ELR (cell line): ENCODE measurements at places on chromosomes 5 and 9.

DNA sequence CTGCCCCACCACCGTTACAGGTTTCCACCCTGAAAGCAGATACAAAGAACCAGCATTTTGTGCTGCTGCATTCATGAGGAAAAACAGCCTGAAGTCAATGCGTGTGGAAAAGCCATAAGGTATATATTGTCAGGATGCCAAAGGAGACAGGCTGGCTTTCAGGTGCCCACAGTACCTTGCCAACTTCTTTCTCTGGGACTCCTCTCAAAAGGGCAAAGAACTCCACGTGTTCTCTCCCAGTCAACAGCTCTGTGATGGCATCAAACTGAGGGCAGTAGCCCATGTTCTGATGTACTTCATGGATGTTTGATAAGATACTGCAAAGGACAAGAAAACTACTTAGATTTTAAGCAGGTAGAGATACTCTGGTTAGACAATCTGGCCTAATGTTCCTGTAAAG, 24.3 kb downstream of the NIPSNAP3B start:
- DNase-seq, result no peak

DNA sequence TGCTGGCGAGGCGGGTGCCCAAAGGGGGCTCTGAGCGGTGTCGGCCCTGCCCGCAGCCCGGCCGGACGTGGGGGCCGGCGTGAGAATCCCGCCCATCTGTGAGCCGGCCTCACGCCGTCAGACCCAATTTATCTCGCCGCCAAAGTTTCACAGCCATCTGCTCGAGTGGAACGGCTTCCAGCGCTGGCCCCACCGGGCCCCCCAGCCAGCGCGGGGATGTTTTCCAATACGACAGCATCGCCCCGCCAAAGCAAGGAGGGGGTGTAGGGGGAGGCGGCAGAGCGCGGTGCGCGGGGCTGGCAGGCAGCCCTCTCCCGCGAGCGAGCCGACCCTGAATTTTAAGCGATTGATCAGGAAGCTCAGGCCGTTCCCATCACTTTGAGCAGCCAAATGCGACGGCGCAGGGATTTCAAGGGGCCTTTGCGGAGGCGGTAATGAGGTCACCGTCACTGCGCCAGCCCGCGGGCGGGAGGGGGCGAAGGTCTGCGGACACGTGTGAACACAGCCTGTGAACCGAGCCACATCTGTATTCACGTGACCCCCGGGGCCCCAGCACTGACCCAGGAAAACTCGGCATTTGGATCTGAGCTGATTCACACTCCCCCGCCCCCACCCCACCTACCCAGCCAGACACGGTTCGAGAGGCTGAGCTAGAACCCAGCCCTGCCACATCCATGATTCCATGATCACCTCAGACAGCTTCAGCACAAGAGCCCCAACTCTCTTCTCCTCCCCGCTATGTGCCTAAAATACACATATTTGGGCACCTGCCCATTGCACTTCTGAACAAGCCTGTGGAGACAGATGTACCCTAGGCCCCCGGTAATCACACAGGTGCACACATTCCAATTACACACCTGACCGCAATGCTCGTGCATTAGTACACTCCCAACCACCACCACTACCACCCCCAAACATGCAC, 47.8 kb upstream of the PSD2 start:
- DNase-seq, result peak; percentile 58

DNA sequence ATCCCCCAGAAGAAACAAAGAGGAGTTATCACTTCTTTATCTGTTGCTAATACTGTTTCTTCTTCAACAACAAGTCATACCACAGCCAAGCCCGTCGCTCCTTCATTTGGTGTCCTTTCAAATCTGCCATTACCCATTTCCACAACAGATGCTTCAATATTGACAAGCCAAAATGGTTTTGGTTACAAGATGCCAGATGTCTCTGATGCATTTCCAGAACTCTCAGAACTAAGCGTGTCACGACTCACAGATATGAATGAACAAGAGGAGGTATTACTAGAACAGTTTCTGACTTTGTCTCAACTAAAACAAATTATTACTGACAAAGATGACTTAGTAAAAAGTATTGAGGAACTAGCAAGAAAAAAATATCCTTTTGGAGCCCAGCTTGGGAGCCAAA, 16.0 kb upstream of the HAND1 start:
- DNase-seq, result no peak

DNA sequence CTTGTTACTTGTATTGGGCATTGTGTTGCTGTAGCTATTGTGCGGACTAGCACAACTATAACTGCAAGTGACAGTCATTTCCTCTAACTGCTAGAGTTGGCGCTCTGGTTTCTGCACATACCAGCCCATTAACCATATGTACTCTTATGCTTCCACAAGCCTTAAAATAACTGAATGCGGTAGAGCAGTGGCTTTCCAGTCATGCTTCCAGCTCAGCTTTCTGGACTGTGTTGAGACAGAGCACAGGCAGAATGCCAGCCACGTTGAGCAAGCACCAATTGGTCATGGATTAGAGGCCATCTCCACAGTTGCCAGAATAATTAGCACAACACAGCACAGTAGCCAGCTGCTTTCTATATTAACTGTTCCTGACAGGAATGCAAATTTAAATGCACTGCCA, 12.2 kb downstream of the INVS start:
- peak; percentile 98 for DNase-seq

GRCh38 chr5:110034056-110034600, 344.4 kb downstream of the MAN2A1 start:
- DNase-seq, result no peak

GRCh38 chr9:14365670-14366069, 51.7 kb upstream of the NFIB start:
- DNase-seq, result no peak

- no peak for DNase-seq
These were observed 102.9 kb downstream of the FRMD3 start for GRCh38 chr9:83435301-83435700.

- DNase-seq, result no peak
These were observed 6.0 kb downstream of the CFAP90 start for GRCh38 chr5:7844901-7845300.

- no peak for DNase-seq
These were observed 107.1 kb downstream of the PHF2 start for GRCh38 chr9:93683331-93684134.

GRCh38 chr5:153372425-153373129, 117.9 kb upstream of the GRIA1 start:
- no peak for DNase-seq

GRCh38 chr9:121786998-121787422, 135.6 kb downstream of the DAB2IP start:
- no peak for DNase-seq

GRCh38 chr5:38835887-38836286, 9.9 kb upstream of the OSMR start:
- DNase-seq, result peak; percentile 36

- peak; percentile 29 for DNase-seq
These were observed 9.3 kb upstream of the MYOT start for GRCh38 chr5:137858223-137858916.

GRCh38 chr5:138574744-138575193, 432 bp downstream of the HSPA9 start:
- DNase-seq, result peak; percentile 63

GRCh38 chr5:133256276-133256675, 204.5 kb downstream of the HSPA4 start:
- no peak for DNase-seq

GRCh38 chr9:27227192-27227591, 69.8 kb downstream of the EQTN start:
- DNase-seq, result peak; percentile 78

DNA sequence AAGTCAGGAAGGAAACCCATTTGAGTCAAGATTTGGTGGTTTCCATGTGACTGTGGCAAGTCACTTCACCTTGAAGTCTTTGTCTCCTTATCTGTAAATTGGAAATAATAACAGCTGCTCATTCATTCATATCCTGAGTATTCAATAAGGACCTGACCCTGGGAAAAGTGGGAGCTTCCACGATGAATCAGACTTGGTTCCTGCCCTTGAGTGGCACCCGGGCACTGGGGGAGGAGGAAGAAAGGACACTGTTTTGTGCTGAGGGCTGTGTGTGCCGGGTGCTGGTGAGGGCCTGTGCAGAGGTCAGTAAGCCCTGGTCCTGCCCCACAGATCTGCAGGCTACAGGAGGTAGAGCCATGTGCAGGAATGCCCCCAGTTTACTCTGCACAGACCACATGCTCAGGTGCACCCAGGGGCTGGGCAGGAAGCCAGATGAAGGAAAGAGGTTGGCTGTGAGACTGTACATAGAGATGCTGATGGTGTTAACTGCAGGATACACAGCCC, 6.8 kb downstream of the NDST1 start:
- peak; percentile 83 for DNase-seq

DNA sequence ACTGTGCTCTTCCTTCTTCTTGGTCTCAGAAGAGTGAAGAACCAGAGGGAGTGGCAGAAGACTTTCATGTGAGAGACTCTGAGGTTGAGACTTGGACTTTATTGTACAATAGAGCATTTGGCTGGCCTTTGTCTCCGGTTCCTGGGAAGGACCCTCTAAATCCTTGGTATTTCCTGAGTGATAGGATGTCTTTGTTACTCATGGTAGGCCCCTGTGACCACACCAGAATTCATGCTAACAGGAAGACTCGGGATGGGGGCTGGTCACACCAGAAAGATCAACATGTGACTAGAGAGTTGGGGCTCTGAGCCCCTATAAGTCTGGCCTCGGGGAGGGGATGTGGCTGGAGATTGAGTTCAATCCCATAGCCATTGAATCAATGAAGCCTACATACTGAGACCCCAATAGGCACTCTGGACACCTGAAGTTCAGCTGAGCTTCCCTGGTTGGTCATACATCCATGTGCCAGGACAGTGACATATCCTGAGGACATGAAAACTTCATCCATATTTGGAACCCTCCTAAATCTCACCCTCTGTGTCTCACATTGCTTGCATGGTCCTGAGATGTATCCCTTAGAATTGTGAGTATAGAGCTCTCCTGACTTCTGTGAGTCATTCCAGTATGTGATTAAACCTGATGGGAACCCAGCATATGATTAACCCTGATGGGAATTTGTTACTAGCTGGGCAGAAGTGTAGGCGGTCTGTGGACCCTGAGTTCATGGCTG, 201.7 kb downstream of the GADD45G start:
- DNase-seq, result no peak

- no peak for DNase-seq
These were observed 1157.4 kb upstream of the CDH18 start for GRCh38 chr5:21145376-21145775.

- DNase-seq, result no peak
These were observed 21.7 kb upstream of the BICD2 start for GRCh38 chr9:92786298-92786697.

DNA sequence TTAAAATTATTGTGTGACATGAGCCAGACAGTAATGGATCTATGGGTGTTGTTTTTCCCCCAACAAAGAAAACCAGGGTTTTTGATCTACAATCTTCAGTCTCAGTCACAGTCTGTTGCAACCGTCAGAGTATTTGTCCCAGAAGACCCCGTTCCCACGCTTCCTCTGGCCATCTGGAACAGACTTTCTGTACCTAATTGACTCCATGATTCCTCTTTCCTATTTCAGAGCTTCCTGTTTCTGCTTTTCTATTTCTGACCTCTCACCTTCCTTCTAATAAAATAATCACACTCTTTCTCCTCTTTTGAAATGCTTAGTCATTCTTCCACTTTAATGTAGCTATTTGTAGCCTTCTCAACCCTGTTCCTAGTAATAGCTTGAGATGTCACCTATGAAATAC, 1044.8 kb downstream of the DTWD2 start:
- DNase-seq, result no peak

GRCh38 chr5:176810081-176810597, at the start of gene UNC5A:
Gene UNC5A (plus strand): TSS chr5:176810559. CDS start chr5:176810751, 192 bp downstream.
- DNase-seq, result peak; percentile 30

DNA sequence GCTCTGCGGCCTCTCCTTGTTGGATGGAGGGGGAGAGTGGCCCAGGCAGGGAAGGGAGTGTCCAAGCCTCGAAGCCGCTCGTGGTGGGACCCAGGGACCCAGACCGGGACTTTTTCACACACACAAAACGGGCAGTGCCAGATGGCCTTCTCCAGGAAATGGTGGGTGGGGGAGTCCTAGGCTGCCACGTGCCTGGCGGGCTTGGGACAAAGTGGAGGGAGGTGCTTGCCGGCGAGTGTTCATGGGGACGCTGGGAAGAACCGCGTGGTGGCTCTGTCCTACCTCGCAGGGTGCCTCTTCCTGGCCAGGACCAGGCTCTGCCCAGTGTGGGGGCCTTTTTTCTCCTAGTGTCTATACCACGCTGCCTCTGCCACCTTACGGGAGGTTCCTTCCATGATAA, 155.0 kb upstream of the COL5A1 start:
- no peak for DNase-seq

DNA sequence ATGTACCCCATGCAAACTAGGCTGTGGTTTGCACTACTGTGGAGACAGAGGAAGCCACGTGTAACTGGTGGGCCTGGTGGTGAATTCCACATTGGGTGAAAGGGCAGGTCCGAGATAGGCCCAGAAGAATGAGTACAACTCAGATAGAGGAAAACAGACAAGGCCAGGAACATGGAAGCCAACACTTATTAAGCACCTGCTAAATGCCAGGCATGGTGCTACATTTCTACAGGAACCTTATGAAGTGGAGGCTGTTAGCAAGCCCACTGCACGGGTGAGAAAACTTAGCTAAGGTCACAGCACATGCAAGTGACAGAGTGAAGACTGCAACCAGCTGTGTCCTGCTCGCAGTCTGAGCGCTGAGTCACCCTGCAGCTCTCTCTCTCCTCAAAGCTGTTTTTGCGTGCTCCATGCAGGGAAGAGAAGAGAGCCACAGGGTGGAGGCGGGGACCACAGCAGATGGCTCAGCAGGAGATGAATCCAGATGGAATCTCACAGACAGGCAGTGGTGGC, 65.5 kb upstream of the SPTLC1 start:
- peak; percentile 82 for DNase-seq

GRCh38 chr9:133515615-133516255, 9.0 kb downstream of the MYMK start:
- DNase-seq, result no peak

DNA sequence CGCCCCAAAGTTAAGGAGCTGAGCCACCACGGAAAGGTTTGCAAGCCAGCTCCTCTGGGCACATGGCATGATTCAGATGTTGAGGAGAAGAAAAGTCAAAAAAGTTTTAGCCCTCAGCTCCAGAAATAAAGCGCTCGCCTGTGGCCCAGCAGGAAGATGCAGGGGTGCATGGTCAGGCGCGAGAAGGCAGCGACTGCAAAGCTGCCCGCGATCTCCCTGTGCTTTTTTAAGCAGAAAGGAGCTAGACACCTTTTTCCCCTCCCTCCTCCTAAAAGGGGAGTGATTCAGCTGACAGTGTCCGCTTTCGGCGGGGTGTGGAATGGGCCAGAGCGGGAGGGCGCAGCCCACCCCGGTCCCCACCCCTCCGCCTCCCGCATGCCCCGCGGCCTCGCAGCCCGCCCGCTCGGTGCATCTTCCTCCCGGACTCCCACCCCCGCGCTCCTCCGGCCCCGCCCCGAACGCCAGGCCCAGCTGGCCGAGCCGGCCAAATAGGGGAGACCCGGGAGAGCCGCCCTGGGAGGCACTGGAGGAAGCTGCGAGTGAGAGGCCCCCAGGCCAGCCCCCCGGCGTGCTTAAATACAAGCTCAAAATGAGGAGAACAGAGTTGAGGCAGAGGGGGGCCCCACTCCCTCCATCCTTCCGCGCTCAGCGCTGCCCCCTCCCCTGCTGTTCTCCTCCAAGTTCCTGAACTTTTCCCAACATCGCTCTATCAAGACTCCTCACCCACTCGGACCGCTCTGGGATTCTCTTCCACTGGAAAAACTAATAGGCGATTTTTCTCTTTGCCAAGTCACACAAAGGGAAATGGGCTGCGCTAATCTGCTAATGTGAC, at the start of gene ADAMTS12:
Gene ADAMTS12 (minus strand): TSS at position 203 of the 832 bp plus-strand sequence. CDS start 134 bp downstream, at position 69.
- peak; percentile 83 for DNase-seq

GRCh38 chr5:75524591-75524990, 12.9 kb downstream of the POLK start:
- no peak for DNase-seq
